T-helper 2 cell (primary cell): ENCODE measurements at places on chromosomes 5 and 9.

GRCh38 chr5:69527128-69527770 lies 32.7 kb upstream of the GTF2H2C start:
- no peak for DNase-seq

DNA sequence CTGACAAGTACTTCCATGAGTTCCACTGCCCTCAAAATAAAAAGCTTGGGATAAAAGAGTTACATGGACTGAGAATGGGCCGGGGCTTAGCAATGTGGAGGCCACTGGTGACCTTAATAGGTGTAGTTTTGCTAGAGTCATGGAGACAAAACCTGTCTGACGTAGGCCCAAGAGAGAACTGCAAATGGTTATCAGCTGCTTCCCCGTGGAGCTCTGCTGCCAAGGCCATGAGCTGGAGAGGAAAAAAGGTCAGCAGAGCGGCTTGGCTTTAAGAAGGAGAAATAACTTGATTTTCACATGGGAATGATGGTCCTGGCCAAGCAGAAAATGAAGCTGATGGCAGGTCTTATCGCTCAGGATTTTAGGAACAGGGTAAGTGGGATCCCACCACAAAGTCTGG lies 3.7 kb upstream of the SURF6 start:
- DNase-seq, result no peak

- peak; percentile 10 for DNase-seq
Measured at GRCh38 chr5:80686757-80687156, 32.0 kb upstream of the DHFR start.

DNA sequence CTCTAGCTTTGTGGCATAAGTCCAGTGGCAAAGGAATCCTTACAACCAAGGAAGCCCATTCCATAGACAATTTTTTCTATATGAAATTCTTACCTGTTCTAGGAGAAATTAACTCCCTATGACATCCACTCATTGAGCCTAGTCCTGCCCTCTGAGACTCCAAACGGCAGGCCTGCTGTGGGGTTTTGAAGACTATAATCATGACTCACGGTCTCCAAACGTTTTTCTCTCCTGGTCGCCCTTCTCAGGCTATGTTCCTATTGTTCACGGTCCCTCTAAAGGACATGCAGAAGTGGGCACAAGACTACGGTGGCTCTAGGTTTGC lies 611 bp downstream of the EXOSC3 start:
- no peak for DNase-seq

DNA sequence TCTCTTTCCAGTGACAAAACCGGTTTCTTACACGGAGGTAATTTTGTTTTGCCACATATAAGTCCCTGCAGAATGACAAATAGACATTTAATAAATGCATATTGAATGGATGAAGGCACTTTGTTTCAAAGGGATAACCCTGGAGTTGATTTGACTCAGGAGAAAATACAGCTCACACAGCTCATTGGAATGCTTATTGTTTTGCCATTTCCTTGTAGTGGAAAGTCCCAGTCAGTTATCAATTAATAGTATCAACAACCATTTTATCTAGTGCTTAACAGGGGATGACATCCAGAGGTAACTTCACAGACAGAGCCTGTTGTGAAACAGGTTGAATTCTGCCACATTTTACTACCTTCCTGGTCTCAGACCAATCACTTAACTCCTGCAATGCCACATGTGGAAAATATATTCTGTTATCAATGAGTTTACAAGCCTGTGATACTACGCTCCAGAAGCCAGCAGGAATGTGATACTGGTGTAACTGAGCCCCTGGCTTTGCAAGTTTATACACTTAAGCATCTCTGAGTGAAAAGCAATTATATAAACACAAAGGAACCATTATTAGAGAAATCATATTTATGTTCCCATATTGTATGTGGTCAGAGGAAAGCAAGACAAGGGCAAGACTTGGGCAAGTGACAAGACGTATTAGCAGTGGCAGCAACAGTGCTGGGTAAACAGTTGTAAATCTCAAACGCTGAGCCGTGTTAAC lies 123.1 kb upstream of the ANKRD55 start:
- DNase-seq, result no peak

DNA sequence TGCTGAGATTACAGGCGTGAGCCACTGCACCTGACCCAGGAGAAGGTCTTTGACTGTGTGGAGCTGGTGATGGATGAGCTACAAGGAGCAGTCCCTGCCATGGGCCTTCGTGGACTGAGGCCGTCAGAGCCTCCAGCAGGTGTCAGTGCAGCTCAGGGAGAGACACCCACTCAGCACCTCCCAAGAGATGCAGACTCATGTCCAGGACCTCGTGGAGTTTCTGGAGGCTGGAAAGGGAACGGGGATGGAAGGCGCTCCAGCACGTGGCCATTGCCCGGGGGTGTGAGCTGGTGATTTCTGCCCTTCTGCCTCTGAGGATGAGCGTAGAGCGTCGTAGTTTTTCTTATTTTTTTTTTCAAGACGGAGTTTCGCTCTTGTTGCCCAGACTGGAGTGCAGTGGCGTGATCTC lies 9.5 kb downstream of the TOR4A start:
- DNase-seq, result no peak

DNA sequence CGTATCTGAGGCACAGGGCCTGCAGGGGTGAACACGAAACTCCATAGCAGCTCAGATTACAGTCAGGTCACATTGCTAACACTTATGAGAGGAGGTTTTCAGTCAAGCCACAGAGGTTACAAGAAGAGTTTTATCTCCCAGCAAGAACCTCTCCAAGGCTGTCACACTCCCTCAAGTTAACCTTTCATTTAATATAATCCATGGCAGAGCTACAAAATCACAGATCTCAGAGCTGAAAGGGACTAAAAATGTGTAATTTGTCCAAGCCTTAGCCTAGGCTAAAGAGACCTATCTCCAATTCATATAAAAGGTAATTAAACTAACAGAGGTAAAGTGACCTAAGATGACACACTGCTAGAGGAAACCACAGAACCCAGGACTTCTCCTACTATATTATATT lies 57.2 kb downstream of the MLANA start:
- DNase-seq, result no peak

DNA sequence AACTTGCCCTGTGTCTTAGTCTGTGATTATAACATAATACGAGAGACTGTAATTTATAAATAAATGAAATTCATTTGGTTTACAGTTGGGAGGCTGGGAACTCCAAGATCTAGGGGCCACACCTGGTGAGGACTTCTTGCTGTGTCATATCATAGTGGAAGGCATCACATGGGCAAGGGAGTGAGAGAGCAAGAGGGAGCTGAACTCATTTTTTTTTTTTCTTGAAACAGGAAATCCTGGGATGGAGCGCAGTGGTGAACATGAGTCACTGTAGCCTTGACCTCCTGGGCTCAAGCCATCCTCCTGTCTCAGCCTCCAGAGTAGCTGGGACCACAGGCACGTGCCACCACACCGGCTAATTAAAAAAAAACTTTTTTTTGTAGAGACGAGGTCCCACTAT lies 7.2 kb downstream of the MLANA start:
- DNase-seq, result no peak

DNA sequence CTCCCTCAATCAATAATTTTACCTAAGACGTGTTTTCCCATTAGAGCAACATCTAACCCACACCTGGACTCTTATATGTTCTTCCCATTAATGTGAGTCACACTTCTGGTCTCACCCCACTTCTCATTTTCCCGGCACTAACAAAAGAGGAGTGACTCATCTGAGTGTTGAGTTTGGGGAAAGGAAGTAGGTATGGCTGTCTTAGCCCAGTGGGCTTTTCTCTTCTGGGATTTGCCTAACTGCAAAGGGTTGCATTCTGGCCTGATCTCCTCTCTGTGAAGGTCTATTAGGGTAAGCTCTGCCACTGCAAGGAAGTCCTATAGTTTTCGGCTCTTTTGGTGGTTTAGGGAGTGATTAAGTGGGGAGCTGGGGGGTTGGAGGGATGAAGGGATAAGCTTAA lies 195.6 kb downstream of the KIAA0825 start:
- no peak for DNase-seq

- DNase-seq, result no peak
Measured at GRCh38 chr9:75133396-75133795, 45.1 kb downstream of the OSTF1 start.

DNA sequence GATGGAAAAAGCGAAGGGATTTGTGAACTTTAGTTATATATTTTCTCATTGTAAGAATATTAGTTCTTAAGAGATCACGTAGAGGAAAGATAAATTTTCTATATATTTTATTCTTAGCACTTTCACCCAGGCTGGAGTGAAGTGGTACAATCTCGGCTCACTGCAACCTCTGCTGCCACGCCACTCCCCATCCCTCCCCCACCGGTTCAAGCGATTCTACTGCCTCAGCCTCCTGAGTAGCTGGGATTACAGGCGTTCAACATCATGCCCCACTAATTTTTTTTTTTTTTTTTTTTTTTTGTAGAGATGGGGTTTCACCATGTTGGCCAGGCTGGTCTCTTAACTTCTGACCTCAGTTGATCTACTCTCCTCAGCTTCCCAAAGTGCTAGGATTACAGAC lies 42.6 kb downstream of the RAB24 start:
- no peak for DNase-seq
